ENCODE measurements at places on chromosomes 11 and 22.

DNA sequence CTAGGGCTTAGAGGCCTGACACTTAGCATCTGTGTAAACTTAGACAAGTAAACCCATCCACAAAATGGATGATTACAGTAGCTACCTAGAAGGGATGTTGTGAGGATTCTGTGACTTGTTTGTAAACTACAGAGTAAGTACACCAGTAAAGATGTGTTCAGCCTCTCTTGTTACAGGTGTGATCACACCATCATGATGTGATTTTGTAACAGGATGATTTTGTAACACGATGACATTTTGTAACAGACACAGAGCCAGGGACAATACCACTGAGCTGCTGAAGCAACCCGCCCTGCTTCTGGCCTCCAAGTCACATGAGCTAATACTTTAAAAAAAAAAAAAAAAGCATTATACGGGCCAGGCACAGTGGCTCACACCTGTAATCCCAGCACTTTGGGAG, 17.0 kb downstream of the FADD start:
- no peak for DNase-seq

GRCh38 chr11:47000033-47000432, 63.5 kb downstream of the CSTPP1 start:
- no peak for DNase-seq

DNA sequence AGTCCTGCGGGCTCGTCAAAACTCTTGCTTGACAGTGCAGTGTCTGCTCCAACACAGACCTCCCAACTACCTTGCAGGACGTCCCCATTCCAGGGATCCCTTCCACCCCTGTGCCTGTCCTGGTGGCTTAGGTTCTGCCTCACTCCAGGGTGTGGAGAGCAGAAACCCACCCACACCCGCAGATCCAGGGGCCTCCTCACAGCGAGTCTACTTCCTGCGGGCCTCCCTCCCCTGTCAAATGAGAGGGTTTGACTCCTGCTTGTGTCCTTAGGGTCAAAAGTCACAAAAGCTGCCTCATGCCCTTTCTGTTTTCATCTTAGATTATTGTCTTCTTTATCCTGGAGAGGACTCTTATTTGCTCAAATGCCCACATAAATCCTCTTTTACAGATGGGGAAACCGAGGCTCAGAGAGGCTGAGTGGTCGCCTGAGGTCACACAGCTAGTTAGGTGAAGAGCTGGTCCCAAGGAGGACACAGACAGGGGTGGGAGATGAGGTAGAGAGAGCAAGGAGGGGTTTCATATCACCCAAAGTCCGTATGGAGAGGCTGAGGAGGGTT, 81.1 kb upstream of the KCNQ1OT1 start:
- DNase-seq, result no peak

DNA sequence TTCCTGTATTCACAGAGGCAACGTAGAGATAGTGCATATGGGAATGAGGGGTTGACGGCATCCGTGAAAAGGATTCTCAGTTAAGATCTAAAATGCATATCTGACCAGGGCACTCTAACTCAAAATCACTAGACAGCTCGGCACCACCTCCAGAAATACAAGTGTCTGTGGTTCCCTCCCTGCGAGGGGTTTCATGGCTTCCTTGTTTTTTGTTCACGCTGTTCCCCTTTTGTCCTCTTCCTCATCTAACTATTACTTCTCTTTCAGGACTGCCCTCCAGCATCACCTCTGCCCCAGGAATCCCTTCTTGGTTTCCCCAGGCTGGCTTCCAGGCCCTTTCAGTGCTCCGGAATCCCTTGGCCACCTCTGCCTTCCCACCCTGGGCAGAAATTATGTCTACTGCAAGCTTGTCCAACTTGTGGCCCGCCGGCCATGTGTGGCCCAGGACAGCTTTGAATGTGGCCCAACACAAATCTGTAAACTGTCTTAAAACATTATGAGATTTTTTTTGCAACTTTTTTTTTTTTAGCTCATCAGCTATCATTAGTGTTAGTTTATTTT, 159.9 kb downstream of the FBXO7 start:
- DNase-seq, result no peak

DNA sequence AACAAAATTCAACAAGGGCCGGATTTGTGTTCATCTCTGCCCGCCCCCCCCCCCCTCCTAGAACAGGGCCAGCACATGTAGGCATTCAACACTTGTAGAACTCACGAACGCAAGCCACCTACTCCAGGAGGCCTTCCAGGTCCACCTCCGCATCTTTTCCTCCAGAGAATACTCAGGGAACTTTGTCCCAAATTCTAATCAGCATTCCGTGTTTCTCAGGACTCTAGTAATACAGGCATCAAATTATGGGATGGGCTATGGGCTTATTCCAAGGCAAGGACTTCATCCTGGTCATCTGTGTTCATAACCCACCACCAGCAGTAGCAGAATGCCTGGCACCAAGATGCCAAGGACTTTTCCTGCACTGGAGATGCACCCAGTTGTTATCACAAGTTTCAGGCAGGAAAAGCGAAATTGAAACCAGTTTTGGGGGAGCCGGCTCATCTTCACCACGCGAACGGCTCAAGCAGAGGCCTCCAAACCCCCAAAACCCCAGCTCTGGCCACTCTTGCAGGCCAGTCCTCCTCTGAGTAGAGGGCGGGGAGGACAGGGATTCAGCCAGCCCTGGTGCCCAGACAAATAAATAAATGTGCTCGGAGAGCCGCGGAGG, 462 bp downstream of the UBE2L6 start:
- no peak for DNase-seq

Measured in type B pancreatic cell (in vitro differentiated cells).